ENCODE measurements at places on chromosomes 5 and 9.

- DNase-seq = no peak
Observed at GRCh38 chr9:114174557-114174875, 19.2 kb downstream of the COL27A1 start.

DNA sequence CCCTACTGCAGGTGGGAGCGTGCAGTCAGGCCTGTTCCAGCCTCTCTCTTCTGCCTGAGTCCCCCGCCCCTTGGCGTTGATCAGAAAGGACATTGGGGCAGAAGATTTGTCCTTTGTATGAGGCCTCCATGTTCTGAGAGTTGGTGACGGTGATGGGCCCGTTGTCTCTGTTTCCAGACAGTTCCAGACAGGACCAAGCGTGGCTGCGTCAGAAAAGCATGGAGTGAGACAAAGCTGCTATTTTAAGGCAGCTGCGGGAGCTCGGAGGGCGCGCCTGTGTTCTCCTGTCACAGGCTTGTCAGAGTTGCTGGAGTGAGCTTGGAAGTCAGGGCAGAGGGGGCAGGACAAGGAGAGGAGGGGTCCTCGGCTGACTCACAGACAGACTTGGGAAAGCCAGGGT, 32.1 kb upstream of the SH3PXD2B start:
- DNase-seq = no peak

- DNase-seq = no peak
Observed at GRCh38 chr5:10752451-10752850, 8.6 kb downstream of the DAP start.

- no peak for DNase-seq
Observed at GRCh38 chr5:84131372-84131771, 253.3 kb downstream of the EDIL3 start.

- no peak for DNase-seq
Observed at GRCh38 chr5:113108485-113108884, 131.9 kb downstream of the DCP2 start.

DNA sequence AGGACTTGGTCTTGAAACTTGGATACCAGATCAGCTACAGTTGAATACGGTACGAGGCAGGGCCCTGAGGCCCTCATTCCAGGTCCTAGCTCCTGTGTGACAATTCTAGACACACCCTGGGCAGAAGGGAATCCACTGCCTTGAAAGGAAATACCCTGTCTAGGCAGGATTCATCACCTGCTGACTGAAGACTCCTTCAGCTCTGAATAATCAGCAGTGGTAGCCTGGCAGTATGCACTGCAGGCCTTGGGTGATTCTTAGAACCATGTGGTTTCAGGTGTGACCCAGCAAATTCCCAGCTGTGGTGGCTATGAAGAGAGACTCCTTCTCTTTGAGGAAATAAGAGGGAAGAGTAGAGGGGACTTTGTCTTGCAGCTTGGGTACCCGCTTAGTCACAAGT, 17.2 kb upstream of the EFNA5 start:
- DNase-seq = no peak

- DNase-seq = no peak
Observed at GRCh38 chr5:59555596-59555995, 337.9 kb downstream of the PDE4D start.

- no peak for DNase-seq
Observed at GRCh38 chr9:121939643-121940042, 153.5 kb downstream of the TTLL11 start.

DNA sequence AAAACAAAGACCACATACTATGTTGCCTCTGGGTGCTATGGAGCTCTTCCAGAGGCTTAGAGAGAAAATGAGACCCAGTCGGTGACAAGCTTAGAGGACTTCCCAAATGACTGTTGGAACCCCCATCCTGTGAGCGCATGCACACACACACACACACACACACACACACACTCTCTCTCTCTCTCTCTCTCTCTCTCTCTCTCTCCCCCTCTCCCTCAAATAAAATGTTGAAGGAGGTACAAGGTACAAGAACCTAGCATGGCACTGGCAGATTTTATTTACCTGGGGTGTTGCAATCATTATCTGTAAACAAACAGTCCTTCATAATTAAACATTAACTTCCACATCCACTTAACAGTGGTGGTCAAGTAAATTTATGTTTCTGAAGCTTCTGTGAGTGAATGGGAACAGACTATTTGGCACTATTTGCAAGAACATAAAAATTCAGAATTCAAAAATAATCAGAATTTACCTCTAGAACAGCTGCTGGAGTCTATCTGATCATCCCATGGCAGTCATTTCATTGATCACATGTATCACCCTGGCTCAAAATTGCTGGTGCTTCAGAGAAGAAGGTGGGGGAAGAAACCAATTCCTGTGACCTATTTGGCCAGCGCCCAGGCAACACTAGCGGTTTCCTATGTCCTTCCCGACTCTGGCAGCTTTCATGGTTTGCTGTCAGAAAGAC, 24.9 kb downstream of the TRPM3 start:
- no peak for DNase-seq

DNA sequence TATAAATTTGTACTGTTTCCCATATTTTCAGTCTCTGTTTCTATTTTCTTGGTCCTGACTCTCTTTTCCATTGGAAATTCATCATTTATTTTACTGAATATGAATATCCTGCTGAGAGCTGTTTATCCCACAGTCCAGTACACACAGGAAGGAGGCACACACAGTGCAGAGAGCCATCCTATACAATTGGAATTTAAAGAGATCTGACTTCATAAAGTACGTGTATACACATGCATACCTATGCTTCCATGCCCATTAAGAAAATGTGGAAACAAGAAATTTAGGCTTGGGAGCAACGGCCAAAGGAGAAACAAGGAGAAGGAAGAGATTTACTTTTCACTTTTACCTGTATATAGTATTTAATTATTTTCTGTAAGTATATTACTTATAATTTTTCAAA, 99.2 kb downstream of the NFIB start:
- DNase-seq = no peak

GRCh38 chr9:93674580-93675335, 98.4 kb downstream of the PHF2 start:
- no peak for DNase-seq

DNA sequence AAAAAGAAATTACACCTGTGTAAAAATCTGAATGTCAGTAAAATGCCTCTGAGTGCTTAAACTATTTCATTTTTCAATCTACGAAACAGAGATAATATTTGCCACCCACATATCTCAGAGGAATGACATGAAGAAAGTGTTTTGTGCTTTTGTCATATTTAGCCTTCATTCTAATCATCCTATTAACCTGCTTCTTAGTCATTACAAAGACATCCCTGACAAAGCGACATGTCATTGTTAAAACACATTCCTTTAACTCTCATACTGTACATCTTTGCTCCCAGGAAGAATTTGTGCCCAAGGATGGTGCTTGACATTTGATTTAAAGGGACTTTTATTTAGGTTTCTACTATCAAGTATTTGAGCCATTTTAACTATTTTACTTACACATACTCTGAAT, 275.9 kb downstream of the DMRTA1 start:
- no peak for DNase-seq

DNA sequence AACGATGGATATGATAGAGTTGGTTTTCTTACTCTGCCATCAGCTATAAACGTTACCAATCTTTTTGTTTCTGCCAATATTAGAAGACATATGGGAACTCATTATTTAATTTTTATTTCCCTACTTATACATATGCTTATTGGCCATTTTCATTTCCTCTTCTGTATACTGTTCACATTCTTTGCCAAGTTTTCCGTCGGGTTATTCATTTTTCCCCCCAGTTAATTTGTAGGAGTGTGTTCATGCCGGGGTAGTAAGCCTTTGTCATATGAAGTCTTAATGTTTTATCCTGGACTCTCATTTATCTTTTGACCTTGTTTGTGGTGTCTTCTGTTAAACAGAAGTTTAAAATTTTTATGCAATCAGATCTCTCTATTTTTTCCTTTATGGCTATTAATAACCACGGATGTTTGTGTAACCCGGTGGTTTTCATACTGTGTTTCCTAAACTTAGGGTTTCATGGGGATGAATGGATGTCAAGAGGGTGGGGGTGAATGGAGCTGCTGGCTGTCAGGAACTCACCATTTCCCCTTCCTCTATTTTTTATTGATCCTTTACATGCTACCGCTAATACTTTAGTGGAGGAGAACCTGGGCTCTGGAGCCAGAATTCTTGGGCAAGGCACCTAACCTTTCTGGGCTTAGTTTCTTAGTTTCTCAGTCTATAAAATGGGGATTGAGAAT, 42.5 kb upstream of the PPARGC1B start:
- no peak for DNase-seq

DNA sequence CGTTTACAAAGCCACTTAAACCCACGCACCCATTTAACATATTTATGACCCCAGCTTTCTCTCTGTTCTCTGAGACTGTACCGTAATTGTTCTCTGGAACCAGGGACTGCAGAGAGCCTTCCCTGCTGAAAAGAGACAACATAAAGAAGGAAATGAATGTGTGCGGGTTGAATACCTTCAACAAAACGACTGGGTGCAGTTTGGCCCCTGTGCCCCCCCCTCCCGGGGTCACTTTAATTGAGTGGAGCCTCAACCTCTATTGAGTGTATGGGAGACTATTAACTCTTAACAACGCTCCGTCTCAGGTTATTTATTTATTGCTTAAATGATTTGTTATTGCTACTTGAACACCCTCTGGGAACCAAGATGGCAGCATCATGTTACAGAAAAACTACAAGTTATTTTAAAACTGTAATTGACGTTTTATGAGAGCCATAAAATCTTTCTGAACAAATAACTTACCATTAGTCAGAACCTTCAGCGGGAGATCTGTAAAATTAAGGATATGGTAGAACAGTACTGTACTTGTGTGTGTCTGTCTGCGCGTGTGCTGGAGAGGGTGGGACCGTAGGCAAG, 70.6 kb downstream of the GAS1 start:
- no peak for DNase-seq

GRCh38 chr9:74958587-74958986, 5.9 kb upstream of the C9orf40 start:
- DNase-seq = no peak

DNA sequence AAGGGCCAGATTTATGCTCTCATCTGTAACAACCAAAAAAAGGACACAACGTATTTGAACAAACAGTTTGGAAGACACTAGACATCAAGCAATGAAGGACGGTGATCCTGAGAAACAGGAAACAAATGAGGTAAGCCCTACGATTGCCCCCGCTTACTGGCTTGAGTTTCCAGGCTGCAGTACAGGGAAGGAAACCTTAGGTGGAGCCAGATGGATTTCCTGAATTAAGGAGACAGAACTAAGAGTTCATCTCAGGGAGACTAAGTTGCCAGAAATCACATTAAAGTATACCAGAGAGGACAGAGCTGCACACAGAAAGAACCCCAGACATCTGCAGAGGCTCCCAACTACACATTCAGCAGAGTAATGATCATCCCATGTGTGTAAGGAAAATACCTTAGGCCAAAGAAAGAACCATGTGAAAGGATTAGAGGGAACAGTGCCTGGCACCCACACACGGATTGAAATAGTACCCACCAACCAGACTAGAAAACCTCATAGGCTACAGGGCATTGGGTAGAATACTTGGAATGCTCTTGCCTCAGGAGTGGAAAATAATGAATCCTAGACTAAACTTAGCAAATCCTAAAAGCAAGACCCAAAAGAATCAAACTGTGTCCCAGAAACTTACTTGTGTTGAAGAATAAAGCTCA, 99.3 kb upstream of the NIPBL start:
- no peak for DNase-seq

GRCh38 chr5:89728750-89729149, 680.8 kb downstream of the CETN3 start:
- DNase-seq = no peak

DNA sequence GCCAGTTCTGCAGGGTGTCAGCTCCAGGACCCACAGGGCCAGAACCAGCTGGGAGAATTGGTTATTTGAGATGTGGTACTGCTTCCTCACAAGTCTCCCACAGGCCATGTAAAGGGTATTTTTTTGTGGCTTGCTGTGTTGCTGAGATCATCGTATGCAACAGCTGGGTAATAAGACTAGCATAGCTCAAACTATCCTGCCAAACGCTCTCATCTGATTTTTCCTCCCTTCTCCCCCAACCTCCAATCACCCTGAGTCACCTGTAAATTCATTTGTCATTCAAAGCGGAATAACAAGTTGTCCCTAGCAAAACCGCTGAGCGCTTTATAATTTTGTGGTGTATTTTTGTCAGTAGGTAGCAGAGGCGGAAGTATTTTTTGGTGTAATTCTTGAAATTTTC, 63.2 kb downstream of the NSG2 start:
- DNase-seq = no peak

DNA sequence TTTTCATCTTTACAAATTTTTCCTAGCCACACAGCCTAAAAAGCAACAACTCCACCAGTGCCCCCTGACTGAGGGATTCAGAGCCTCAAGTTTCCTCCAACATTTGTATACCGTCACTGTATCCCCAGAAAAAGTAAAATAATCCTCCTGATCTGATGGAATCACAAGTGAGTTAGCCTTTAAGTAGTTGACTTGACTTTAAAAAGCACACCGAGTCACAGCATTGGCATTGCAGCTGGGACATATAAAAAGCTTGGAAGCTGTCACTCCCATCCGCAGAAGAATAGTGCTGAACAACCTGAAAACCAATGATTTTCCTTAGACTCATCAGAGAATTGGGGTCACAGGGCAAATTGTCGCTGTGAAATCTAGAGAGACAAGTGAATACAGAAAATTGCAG, 41.6 kb upstream of the FBN2 start:
- no peak for DNase-seq

DNA sequence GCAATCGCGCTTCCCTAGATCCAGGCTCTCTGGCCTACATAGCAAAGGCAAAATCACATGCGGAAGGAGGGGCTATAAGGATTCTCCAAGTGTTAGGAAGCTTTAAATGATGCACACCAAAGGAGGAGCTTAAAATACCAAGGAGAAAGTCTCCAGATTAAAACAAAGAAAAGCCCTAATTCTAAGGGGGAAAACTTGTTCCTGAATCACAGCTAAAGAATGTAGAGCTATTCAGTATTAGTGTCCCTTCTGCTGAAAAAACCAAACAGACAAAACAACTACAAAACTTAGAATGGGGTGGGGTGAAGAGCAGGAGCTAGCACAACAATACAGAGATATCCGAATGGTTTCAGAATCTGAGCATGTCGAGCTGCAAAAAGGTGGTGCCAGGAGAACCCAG, 213.7 kb downstream of the DCP2 start:
- DNase-seq = no peak

DNA sequence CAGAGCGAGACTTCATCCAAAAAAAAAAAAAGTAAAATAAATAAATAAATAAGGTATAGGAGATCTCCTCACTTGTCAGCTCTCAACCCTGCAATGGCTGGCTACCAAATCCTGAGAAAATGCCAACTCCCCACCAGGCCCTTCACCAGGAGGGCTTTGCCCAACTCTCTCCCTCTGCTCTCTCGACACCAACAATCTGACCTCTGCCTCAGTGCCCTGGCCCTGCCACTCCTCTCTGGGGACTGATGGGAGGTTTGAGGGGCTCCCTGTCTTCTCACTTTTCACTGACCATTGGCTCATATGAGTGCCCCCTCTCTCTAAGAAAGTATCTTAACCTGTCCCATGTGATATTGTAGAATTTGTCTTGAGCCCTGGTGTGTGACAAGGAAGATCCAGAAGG, 52.6 kb upstream of the SH3PXD2B start:
- DNase-seq = no peak

DNA sequence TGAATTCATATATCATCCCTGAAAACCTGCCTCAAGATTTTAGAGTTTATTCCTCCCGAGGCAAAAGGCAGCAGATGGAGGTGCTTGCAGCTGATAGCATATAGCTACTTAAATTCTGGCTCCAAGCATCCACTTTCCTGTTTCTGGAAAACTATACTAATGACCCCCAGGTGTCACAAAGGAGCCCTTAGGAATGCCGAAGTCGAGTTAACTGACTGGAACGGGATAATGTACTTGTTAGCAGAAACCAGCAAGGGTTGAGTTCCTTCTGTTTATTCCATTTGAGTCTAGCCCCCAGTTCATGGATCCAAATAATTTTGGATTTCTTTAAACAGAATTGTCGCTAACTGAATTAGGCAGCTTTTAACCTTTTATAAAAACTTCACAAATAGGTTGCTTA, 44.5 kb downstream of the PTTG1 start:
- no peak for DNase-seq
